Activated CD4-positive, alpha-beta T cell treated with anti-CD3 and anti-CD28 coated beads, Interleukin-2, amount 10 ng/mL, durations not matched to agents 24 days and 14 days (primary cell): ENCODE measurements at places on chromosomes 6 and 20.

DNA sequence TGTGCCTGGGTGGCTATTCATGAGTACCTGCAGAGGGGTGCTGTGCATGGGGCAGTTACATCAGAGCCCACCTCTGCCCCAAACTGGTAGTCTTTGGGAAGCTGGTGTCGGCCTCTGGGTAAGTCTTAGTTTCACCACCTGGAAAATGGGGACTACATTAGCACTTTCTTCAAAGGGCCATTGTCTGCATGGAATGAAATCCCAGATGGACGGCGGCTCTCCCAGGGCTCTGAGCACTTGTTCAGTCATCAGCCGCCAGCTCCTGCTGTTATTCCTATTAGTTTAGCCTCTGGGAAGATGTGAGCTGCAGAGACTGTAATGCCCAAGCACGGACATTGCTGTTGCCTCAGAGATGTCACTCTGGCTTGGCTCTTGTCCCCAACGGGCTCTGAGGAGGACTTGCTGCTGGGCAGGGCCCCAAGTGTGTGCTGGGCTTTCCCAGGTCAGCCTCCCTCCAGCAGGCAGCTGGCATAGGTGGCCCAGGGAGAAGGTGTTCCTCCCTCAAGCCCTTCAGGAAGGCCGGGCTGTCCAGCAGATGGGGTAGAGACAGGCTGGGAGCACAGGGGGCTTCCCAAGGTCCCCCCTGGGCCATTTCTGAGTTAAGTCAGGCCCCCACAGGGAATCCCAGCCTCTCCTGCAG lies 268.3 kb downstream of the TFAP2C start:
- no peak for DNase-seq

- no peak for DNase-seq
These were observed 102.8 kb downstream of the NRSN1 start for GRCh38 chr6:24228681-24229255.

DNA sequence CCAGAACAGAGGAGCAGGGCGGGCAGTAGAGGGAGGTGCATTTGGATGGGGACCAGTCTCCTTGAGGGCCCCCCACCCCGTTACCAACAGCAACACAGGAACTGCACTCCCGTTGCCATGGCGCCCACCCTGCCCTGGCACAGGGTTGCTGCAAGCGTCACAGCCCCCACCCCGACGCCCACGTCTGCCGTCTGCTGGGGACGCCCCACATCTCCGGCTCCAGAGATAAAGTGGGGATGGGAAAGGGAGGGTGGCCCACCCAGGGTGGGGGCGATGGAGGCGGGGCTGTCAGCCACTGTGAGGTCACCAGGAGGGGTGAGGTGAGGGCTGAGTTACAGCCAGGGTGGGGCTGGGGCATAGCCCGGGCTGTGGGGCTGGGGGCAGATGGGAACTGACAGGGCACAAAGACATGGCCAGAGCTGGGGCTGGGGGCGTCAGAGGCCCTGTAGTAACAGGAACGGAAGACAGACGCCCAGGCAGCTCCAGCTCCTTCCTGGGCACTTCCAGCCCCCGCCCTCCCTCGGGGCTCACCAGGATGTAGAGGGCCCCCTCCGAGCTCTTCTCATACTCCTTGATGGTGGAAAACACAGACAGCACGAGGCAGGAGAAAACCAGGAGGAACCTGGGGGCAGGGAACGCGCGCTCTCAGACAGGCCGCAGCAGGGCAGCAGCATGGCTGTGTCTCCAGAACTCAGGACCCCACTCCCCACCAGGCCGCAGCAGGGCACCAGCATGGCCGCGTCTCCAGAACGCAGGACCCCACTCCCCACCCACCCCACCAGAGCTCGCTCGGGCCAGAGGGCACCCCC lies 26.0 kb downstream of the KCNQ2 start:
- no peak for DNase-seq

DNA sequence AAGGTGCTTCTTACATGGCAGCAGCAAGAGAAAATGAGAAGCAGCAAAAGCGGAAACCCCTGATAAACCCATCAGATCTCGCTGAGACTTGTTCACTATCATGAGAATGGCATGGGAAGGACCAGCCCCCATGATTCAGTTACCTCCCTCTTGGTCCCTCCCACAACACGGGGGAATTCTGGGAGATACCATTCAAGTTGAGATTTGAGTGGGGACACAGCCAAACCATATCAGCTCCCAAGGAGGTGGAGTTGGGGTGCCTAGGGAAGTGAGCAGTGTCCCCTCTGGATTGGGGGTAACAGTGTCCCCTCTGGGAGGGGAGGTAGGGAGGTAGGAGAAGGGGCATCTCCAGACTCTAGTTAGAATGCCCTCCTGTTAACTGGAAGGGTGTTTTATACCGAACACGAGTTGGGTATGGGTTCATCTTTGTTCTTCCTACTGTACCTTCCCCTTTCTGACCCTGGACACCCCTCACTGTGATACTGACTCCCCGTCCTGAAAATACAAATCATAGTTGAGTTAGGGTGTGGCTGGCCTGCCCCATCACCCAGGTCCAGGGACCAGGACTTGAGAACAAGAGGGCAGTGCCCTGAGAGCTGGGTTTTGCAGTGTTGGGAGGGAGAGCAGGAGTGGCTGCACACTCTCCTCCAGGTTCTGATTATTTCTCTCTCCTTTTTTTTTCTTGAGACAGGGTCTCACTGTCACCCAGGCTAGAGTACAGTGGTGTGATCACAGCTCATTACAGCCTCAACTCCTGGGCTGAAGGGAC lies 62.0 kb downstream of the EFCAB8 start:
- peak; percentile 36 for DNase-seq

- no peak for DNase-seq
These were observed 305 bp downstream of the IL17A start for GRCh38 chr6:52186480-52186879.

DNA sequence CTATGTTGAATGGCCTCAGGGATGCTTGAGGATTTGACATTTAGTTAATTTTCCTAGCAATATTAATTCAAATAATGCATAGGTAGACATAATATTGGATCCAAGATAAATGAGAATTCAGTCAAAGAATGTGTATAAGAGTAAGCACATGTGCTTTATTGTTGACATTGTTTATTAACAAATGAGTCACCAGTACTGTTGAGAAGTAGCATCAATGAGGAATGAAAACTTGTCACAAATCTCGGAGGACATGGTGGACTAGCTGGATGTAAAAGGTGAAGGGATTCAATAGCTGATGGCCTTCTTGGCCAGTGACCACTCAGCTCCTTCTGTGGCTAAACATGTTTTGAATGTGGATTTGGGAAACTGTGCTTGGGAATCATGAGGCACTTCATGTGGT lies 1137.0 kb downstream of the HACE1 start:
- no peak for DNase-seq

DNA sequence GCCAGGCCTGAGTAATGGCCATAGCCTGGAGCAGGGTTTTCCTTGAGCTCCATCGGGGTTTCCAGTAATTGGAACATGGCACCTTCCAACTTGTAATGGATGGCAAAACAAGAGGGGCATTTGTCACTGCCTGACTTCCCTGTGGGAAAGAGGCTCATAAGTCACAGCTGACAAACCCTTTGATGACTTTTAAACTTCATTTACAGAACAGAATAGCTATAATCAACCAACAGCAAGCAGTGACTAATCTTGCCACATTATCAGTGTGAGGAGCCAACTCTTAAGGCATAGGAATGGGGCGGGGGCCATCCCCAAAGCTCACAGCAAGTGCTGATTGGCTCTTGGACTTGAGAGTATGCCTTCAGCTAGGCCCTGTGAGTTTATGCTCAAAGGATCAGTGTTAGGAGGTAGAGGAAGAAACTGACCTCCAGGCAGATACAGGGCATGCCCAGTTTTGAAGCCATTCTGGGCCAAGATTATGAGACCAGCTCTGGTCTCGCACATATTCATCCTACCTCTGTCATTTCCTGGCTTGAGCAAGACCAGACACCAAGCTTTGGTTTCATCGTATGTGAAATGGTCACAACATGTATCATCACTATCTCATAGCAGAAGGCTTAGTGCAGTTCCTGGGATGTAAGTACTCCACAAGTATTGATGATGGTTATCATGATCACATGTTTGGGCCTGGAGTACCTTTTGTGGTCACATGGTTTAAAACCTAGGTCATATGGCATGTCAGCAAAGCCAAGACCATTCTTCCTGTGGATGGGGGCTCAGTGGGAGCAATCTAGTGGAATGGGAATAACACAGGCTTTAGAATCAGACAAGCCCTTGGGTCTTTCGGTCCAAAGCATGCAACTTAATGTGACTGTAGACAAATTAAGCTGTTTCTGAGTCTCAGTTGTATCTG lies 49.2 kb downstream of the EIF2S2 start:
- DNase-seq: no peak

GRCh38 chr6:108739496-108740330 lies 108.5 kb upstream of the ARMC2 start:
- no peak for DNase-seq

- no peak for DNase-seq
These were observed 173.9 kb downstream of the EPM2A start for GRCh38 chr6:145561095-145562072.

DNA sequence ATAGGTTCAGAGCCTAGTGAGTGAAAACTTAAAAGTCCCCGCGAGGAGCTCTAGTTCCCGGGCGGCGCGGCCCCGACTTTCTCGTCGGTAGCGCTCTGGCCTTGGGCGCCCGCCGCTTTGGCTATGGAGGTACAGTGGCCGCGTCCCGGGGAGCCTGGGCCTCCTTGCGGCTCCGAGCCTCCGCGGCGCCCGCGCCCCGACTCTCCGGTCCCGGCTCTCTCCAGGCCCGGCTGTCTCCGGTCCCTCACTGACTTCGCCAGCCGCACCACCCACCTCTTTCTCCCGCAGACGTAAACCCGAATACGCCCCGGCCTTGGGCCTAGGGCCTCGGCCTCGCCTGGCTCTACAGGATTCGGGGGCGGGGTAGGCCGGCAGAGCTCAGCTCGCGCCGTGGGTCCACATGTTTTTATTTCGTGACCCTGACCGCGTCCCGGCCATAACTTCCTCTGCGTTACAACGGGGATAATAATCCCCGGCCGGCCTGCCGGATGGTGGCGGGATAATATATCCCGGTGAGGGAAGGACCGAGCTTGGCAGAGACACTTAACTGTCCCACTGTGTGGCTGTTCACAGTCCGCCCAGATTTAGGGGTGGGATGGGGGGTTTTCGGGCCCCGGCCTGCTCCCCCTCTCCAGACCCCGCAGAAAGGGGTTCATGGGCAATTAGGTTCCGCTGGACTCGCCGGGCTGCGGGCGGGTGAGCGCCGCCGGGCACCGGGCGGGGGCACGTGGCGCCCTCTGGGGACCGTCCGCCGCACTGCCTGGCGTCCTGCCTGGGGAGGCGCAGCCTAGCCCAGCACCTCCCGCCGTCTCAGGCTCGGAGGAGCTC lies 10.0 kb upstream of the TBX18 start:
- peak; percentile 65 for DNase-seq

DNA sequence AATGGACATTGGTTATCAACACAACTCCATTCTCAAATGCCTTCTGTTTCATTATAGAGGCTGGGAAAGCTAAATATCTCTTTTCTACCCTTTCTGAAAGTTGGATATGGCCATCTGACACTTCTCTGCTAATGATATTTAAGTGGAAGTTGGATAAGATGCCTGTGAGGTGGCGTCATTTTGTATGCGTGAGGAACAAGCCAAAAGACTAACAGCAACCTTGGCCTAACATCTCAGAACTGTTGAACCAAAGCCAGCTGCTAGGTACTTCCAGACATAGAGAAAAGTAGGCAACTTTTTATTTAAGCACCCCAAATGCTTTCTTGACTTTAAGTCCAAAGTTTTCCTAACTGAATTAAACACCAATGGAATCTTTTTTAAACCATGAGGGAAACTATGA lies 708.4 kb downstream of the CD109 start:
- no peak for DNase-seq

DNA sequence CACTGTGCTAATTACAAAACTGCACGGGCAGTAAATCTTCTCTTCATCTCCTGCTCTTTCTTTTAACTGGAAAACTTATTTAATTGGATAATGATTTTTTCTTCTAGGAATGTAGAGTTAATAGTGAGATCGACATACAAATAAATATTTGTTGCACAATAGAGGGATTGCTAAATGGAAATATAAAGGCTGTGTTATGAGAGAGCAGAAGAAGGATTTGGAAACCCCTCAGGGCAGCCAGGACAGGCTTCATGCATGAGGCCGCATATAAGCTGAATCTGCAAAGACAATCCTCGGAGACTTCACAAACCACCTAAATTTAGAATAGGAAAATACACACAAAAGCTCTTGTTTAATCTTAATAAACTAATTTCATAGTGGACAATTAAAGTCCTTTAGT lies 2.9 kb upstream of the TAAR1 start:
- DNase-seq: no peak
